ENCODE measurements at places on chromosomes 3 and 15. TPM values are rescaled to one million over a fixed set of nuclear protein-coding genes. Genes with fewer than 3 reads are reported as not detected.

DNA sequence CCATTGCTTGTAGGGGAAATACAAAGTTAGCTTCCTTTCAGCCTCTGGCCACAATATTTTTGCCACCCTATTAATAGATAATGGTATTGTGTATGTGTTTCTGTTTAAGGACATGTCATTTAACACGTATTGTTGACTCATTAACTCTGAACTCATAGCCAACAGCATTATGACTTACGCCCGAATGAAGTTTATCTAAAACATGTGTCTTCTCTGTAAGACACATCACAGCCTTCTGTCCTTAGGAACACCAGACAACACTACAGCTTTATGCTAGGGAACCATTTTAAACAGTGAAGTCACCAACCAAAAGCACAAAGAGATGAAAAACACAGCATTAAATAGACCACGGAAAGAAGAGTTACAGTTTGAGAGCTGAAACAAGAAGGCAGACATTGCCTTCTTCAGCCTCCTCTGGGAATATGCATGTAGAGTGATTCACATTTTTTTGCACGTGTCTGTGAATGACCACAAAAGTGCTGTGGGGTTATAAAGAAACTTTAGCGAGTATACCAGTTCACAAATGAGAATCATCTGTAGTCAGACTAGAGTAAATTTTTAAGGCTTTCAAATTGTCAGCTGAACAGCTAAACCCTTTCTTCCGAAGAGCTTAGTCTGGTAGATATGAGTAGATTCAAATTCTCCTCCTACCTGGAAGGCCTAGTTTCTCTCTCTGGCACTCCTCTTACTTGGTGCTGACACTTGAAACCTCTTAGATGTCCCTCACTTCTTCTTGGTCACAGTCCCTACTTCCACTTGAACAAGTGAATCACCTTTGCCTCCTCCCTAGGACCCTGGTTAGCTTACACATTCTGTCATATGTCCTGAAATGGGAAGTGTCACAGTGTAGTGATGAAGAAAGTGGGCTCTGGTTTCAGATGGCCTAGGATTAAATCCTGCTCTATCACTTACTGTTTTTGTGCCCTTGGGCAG lies 32.2 kb downstream of the MCTP2 start:
- no peak for DNase-seq

- no peak for DNase-seq
These were observed 81.8 kb downstream of the ZMAT3 start for GRCh38 chr3:178989821-178990220.

- DNase-seq = no peak
These were observed 755.3 kb upstream of the ARPP21 start for GRCh38 chr3:34884007-34884406.

DNA sequence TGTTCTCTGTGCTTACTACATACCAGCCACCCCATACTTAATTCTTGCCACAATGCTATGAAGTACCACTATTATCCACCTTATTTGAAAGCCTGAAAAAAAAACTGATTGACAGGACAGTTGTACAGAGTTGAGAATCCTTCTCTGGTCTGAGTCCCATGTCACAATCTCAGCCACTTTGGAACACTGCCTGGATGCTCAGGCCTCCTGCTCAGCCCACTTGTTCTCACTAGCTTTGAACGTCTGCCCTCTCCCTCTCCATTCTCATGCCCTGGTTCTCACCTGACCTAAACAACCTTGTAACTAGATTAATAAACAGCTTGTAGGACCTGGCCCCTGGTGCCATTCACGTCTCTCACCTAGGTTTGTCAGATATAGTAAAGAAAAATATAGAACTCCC lies 53.9 kb downstream of the TRIM69 start:
- DNase-seq = no peak

GRCh38 chr3:2246873-2247648 lies 148.4 kb downstream of the CNTN4 start:
- DNase-seq = no peak

- DNase-seq = no peak
These were observed 43.4 kb downstream of the ESYT3 start for GRCh38 chr3:138477801-138478200.

- DNase-seq = no peak
These were observed 58.3 kb downstream of the EIF3J start for GRCh38 chr15:44595246-44595645.

GRCh38 chr15:65792138-65792987 lies at the start of gene DENND4A:
Gene DENND4A, minus strand, starts transcription at chr15:65792293. Its CDS starts 35,843 bp downstream, at chr15:65756450.
- DNase-seq = peak; percentile 99

GRCh38 chr15:63530235-63530634 lies 25.8 kb downstream of the USP3 start:
- no peak for DNase-seq

DNA sequence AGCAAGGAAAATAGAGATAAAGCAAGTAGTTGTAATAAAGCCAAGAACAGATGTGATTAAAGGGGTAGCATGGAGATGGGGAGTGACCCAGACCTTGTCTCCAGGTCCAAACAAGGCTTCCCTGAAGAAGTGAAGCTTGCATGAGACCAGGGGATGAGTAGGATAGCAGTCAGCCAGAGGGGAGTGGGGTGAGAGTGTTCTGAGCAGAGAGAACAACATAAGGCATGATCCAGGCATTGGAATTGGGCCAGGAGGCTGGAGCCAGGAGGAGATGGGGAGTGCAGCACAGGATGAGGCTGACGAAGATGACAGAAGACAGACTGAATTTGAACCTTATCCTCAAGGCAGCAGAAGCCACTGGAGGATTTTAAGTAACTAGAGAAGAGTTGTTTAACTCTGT lies 7.2 kb downstream of the TMOD2 start:
- DNase-seq = peak; percentile 42

- DNase-seq = no peak
These were observed 27.5 kb downstream of the AVEN start for GRCh38 chr15:34011481-34011880.

- no peak for DNase-seq
These were observed 29.3 kb downstream of the NGRN start for GRCh38 chr15:90294601-90295269.

Gene SMCO1
- polyA plus RNA-seq = not detected

Gene UBAP1L
- polyA plus RNA-seq = 0.31 TPM

Gene ABHD17C
- polyA plus RNA-seq = 21.7 TPM

Gene SYNPR
- polyA plus RNA-seq = not detected

Gene ATG3
- 40.8 TPM for polyA plus RNA-seq

Gene RPP14
- 12.4 TPM for polyA plus RNA-seq

Gene ZFYVE19
- 36.6 TPM for polyA plus RNA-seq

Gene TTLL13
- polyA plus RNA-seq = 0.02 TPM
